ENCODE measurements at places on chromosomes 2 and 18. TPM values are rescaled to one million over a fixed set of nuclear protein-coding genes. Genes with fewer than 3 reads are reported as not detected.

GRCh38 chr2:135256531-135257260 lies 204.6 kb downstream of the RAB3GAP1 start:
- no peak for DNase-seq

The UGT1A6 gene
- 134 TPM for total RNA-seq

The ALS2 gene
- 16.5 TPM for total RNA-seq

The SDC1 gene
- 480 TPM for total RNA-seq

DNA sequence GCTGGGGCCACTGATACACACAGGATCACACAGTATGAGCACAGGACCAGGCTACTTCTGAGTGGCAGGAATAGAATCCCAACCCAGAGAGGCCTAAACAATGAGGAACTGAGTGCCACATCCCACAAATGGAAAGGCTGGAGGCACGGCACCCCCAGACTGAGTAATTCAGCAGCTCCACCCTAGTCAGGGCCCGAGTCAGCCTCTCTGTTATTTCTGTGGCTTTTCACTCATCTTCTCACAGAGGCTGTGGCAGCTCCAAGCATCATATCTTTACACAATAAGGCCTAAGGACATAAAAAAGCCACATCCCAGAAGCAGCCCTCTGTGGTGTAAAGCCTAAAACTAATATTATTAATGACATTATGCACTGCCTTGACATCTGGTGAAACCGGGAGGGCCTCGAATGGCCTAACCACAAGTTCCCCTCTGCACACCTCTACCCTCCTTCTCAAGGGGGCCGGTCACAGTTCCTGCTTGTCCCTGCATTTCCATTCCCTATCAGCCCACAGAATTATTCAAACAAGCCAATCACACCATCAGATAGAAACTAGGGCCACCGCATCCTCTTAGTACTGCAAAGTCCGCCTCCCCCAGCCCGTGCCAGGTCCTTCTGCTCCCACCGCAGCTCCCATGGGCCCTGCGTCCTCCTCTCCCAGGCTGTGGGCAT lies 12.5 kb upstream of the MAL start:
- DNase-seq = no peak

The GRHL1 gene
- 61.6 TPM for total RNA-seq

The RAPGEF4 gene
- total RNA-seq = 18.6 TPM

DNA sequence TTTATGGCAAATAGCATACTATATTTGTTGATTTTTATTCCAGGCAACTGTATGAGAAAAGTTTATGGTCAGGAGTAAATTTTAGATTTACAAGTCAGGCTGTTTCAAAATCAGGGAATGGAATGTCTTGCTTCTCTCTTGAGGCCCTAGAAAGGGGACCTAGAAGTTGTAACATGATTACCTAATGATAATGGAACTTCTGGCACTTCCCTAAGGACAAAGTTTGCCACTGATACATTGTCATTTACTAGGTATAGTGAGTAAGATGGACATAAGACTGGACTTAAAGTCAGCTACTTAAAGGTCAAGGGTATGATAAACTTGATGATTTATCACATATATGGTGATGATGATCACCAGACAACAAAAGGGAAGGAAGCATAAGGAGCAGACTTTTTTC lies 103.3 kb upstream of the VRK2 start:
- no peak for DNase-seq

GRCh38 chr2:170573671-170574070 lies 141.5 kb upstream of the SP5 start:
- no peak for DNase-seq

GRCh38 chr2:195395362-195395761 lies 261.7 kb upstream of the SLC39A10 start:
- DNase-seq = no peak

The SLC4A3 gene
- total RNA-seq = 12.2 TPM

The RAB11FIP5 gene
- total RNA-seq = 26.1 TPM

GRCh38 chr2:120432976-120433815 lies 87.3 kb downstream of the INHBB start:
- DNase-seq = no peak

DNA sequence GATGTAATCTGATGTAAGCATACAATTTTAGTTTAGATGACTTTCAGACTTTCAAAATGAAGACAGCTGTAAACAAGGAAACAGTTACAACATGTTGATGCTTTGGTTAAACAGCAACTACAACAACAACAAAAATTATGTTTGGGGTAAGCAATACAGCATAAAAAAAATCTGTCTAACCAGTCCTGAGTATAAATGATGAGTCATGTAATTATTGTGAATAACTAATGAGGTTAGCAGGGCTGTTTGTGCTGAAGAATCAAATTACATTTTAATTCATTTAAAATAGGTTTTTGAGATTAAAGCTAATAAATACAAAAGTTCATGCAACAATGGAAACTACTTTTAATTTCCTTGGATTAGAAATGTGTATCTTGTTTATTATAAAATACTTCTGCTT lies 266.9 kb downstream of the LRP1B start:
- DNase-seq = no peak

GRCh38 chr18:62198259-62198658 lies 11.2 kb downstream of the RELCH start:
- no peak for DNase-seq

The PSD4 gene
- total RNA-seq = 55.1 TPM

The PGAP1 gene
- 40.3 TPM for total RNA-seq

DNA sequence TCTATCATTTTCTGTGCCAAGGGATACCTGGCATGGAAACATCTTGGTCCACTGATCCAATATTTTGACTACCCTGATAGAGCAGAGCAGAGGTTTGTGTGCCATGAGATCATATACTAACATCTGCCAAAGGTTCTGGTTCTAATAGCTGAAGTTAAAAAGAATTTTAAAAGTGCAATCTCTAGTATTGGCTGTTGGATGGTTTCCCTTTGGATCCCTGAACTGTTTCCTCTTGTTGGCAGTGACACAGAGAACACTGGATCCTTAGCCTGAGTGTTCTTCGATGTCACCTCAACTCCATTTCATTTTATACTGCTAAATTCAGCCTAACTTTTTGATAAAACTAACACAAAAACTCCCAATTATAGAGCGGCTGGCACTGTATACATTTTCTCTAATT lies 169.3 kb upstream of the FBXO11 start:
- no peak for DNase-seq

GRCh38 chr18:76467371-76468190 lies 27.5 kb downstream of the ZNF516 start:
- DNase-seq = no peak

- DNase-seq = peak; percentile 89
Measured at GRCh38 chr2:72150157-72150860, 2.6 kb upstream of the CYP26B1 start.

The LMAN1 gene
- 88.5 TPM for total RNA-seq

The RAB6D gene
- total RNA-seq = 0.13 TPM

- no peak for DNase-seq
Measured at GRCh38 chr18:63528863-63529492, 13.2 kb upstream of the SERPINB12 start.

GRCh38 chr2:159249990-159250715 lies 36.4 kb downstream of the WDSUB1 start:
- DNase-seq = peak; percentile 71

GRCh38 chr2:130846686-130847375 lies 10.1 kb downstream of the ARHGEF4 start:
- no peak for DNase-seq

GRCh38 chr2:65991381-65992197 lies 443.3 kb upstream of the MEIS1 start:
- DNase-seq = no peak

GRCh38 chr2:113291191-113291590 lies 12.5 kb upstream of the PAX8 start:
- DNase-seq = no peak

DNA sequence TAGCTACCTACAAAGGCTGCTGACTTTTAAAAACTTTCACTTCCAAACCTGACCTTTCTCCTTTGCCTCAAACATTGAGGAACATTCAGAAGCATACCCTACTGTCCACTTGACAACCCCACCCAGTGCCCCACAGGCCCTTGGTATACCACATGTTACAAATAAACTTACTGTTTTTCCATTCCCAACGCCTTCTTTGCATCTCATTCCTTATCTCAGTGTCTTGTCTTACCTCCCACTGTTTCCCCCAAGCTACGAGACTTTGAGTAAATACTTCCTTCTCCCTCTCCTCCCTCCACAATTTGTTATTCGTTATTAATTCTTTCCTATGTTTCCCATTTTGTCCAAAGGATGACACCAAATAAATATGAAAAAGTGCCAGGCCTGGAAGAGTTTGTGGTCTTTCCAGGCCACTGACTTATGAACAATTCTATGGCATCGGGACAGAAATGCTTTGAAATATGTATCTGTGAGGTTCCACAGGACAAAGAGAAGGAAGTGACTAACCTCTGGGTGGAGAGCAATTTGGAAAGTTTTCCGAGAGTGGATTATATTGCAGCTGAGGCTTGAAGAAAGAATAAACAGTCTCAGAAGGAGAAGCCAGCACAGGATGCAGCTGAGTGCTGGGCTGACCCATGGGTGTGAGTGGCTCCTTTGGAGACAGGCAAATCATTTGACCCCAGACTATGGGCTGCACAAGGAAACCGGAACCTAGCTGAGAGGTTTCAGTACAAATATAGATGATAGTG lies 409.0 kb downstream of the LPIN1 start:
- DNase-seq = no peak

DNA sequence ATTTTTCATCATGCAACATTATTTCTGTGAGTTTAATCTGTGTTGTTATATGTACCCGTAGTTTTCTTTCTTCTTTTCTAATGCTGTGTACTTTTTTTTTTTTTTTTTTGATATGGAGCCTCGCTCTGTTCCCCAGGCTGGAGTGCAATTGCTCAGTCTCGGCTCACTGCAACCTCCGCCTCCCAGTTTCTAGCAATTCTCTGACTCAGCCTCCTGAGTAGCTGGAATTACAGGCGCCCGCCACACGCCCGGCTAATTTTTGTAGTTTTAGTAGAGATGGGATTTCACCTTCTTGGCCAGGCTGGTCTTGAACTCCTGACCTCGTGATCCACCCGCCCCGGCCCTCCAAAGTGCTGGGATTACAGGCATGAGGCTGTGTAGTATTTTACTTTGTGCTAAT lies 155.4 kb downstream of the GALR1 start:
- DNase-seq = no peak

- no peak for DNase-seq
Measured at GRCh38 chr18:58530801-58531200, 98.1 kb downstream of the ALPK2 start.

The DSC2 gene
- total RNA-seq = 5.1 TPM

The MORN2 gene
- 17.0 TPM for total RNA-seq

All from ureter (tissue), 1 donor.